ENCODE measurements at places on chromosomes 2 and 18. TPM values are rescaled to one million over a fixed set of nuclear protein-coding genes. Genes with fewer than 3 reads are reported as not detected.

The SLC9A4 gene
- total RNA-seq: under 0.01 TPM

The LYG1 gene
- 0.43 TPM for total RNA-seq

The TGFA gene
- total RNA-seq: 0.28 TPM

The G6PC2 gene
- total RNA-seq: not detected

The PAX8 gene
- 0.14 TPM for total RNA-seq

The ACADL gene
- total RNA-seq: 0.37 TPM

The PARD6G gene
- total RNA-seq: 2.8 TPM

The POTEI gene
- total RNA-seq: under 0.01 TPM

The MROH2A gene
- total RNA-seq: under 0.01 TPM

The EHD3 gene
- total RNA-seq: 15.0 TPM

The CD8B gene
- total RNA-seq: not detected

The LRRC30 gene
- total RNA-seq: not detected

The CCBE1 gene
- total RNA-seq: 21.7 TPM

The PTGR3 gene
- total RNA-seq: 7.7 TPM

The HOXD9 gene
- 0.28 TPM for total RNA-seq

The FOXI3 gene
- not detected for total RNA-seq

The MDH1B gene
- 1.4 TPM for total RNA-seq

The ZNF892 gene
- 3.0 TPM for total RNA-seq

The EPHA4 gene
- total RNA-seq: 26.7 TPM

The METTL8 gene
- 6.4 TPM for total RNA-seq

The FAM228B gene
- 7.5 TPM for total RNA-seq

The CAPN14 gene
- under 0.01 TPM for total RNA-seq

The ADGRF3 gene
- total RNA-seq: under 0.01 TPM

The NPHP1 gene
- total RNA-seq: 6.9 TPM

The CNDP1 gene
- not detected for total RNA-seq

The MFSD6 gene
- 15.1 TPM for total RNA-seq

The RNF149 gene
- 53.1 TPM for total RNA-seq

The TNFRSF11A gene
- 0.09 TPM for total RNA-seq

The C2orf15 gene
- total RNA-seq: not detected

The FBXO48 gene
- 0.28 TPM for total RNA-seq

The CTAGE1 gene
- not detected for total RNA-seq

The TMEM169 gene
- 0.09 TPM for total RNA-seq

The GATA6 gene
- 28.6 TPM for total RNA-seq

The CSRNP3 gene
- 0.57 TPM for total RNA-seq

The MARS2 gene
- total RNA-seq: 1.8 TPM

The FRZB gene
- 0.09 TPM for total RNA-seq

The LIMS1 gene
- 42.1 TPM for total RNA-seq

The CD8B2 gene
- not detected for total RNA-seq

The ARHGAP15 gene
- total RNA-seq: 0.09 TPM

The LCT gene
- total RNA-seq: not detected

The SPHKAP gene
- total RNA-seq: under 0.01 TPM

The AGXT gene
- total RNA-seq: not detected

The CHRND gene
- not detected for total RNA-seq

The TXNL1 gene
- 35.0 TPM for total RNA-seq

The VWA3B gene
- total RNA-seq: 0.09 TPM

The ARHGEF33 gene
- total RNA-seq: 0.74 TPM

The PLCD4 gene
- total RNA-seq: 1.8 TPM

The RNF181 gene
- 290 TPM for total RNA-seq

The UGT1A6 gene
- total RNA-seq: 0.09 TPM

The PREPL gene
- 45.3 TPM for total RNA-seq

The IL1A gene
- 2.3 TPM for total RNA-seq

The STPG4 gene
- 0.37 TPM for total RNA-seq

The KCNJ3 gene
- not detected for total RNA-seq

The ERBB4 gene
- total RNA-seq: not detected
